ENCODE measurements at places on chromosomes 6 and 20.

DNA sequence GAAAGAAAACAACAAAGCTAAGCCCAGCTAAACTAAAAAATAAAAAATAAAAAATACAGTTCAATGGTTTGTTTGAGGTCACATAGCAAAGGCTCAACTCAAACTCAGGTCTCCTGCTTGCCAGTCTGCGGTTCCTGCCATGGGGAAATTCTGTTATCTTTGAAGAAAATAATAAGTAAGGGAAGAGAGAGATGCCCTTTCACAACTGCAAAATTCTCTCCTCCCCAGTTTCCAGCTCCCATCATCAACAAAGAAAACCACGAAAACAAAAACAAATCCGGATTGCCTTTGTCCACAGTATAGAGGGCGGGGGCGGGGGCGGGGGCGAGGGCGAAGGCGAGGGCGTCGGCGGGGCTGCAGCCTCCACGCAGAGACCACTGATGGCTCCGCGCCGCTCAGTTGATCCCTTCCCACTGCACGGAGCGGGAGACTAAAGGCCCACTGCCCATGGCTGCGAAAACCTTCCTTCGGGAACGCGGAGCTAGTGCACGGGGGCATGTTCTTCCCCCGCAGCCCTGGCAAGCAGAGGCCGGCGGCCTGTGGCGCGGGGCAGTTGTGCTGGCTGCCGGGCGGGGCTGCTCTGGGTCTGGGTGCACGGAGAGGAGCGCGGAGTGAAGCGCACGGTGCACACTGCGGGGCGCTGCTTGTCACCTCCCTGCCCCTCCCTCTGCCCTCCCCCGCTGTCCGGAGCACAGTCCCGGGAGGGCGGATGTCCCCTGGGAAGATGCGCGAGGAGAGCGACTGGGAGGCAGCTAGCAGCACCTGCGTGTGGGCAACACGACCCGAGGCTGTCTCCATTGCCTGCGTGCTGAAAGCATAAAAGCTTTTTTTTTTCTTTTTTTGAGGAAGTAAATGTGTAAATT, 54.1 kb upstream of the TPD52L1 start:
- DNase-seq = no peak

DNA sequence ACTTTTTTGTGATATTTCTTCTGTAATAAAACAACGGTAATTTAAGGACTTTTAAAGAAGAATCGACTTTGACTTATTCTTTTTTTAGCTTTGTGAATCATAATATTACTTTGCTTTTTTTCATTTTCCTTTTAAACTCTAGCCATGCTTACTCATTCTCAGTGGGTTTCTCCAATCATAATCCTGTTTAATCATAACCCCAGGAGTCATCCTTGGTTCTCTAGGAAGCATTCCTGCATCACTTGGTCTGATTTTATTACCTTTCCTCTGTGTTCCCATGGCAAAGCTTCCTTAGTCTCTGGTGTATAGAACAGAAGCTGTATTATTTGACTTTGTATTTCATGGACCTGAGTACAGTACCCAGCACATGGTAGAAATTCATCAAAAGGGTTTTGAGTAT, 223.5 kb downstream of the CDKAL1 start:
- DNase-seq = no peak

DNA sequence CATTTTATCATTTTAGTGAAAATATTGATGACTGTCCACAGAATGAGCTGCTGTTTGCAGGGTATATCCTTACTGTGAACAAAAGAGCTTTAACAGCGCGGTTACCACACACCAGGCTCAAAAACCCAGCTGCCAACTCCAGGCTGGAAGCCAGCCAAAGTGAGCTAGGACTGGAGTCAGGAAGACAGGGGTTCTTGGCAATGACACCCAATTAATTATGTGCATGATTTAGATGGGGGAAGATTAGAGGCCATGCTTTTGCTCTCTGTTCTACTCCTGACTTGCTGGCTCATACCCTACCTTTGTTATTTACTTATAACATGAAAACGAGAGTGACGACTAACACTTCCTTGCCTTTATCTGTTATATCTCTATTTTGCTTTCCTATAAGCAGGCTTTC, 128.9 kb upstream of the SHLD1 start:
- DNase-seq = no peak

DNA sequence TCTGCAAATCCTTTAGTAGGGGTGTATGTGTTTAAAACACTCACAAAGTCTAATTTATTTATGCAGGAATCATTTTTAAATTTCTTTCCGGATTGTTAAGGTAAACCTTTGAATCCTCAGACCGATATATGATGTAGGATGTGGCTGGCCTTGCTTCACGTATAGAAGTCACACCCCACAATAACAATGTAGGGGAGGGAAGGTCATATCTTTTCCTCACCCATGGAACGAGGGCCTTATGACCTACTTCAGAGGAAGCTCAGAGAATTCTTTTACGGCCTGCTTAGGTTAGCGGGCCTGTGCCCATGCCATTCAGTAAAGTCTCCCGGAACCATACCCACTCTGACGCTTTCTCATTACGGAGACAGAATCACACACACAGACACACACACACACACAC, 102.9 kb downstream of the MAP3K7 start:
- DNase-seq = no peak

DNA sequence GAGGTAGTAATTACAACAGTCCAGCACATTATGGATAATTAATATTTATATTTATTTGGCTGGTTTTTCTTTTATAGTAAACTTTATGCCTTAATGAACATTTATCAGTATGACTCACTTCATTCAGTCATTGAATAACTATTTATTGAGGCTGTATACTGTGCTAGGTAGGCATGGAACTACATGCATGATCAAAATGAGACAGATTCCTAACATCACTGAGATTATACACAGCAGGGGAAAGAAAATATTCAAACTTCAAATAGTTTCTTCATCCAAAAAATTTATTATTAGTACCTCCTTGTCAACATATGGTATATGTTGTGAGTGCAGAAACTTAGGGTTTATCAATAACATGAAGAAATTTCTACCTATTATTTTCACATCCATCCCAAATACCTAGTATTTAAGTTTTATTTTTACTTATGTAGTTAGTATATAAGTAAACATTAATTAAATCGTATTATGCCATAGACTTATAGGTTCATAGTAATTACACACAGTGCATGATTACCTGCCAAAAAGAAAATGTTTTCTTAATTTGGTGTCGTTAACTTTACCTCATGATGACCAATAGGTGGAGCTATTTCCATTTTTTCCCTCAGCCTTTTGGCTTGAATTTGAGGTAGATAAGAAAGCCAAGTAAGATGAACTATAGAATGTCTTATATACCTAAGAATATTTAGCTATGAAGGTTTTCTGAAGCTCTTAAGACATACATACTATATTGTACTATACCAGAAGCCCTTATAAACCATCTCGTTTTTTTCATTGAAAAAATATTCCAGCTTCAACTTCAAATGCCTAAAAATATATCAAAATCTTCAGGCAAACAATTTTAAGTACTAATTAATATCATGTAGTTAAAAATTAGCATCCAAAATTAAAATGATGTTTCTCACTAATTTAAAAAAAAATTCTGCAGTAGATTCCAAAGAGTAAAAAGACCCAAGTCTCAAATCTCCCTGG, 12.5 kb upstream of the TMEM30A start:
- DNase-seq = no peak

GRCh38 chr6:36820700-36821580, 18.3 kb downstream of the CPNE5 start:
- no peak for DNase-seq

DNA sequence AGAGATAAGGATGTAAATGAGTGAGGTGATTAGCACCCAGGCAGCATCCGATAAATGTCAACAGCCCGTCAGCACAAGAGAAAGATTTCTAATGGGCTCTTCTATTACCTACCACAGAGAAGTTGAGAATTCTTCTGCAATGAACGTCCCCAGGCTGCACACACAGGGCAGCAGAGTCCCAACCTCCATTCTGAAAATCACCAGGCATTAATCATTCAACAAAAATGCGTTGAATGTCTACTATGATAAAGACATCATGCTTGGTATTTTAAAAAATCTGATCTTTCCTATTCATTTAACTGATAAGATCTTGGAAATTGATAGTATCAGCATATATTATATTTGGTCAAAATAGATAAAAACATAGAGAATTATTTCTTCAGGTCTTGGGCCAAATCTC, 59.5 kb upstream of the VGLL2 start:
- DNase-seq = no peak

DNA sequence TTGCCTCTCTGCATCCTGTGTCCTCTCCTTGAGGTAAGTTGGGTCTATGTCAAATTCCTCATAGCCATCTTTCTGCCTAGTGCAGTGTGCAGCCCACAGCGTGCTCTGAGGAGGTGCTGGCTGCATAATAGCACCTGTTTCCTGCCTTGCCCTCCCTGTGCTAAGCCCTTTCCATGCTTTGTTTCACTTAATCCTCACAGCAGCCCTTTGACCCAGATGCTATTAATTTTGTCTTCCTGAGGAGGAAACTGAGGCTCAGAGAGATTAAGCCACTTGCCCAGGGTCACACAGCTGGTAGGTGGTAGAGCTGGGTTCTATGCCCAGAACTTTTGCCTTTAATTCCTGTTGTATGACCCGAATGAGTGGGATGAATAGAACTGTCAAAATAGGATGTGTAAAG, 13.5 kb downstream of the FAM83D start:
- no peak for DNase-seq

DNA sequence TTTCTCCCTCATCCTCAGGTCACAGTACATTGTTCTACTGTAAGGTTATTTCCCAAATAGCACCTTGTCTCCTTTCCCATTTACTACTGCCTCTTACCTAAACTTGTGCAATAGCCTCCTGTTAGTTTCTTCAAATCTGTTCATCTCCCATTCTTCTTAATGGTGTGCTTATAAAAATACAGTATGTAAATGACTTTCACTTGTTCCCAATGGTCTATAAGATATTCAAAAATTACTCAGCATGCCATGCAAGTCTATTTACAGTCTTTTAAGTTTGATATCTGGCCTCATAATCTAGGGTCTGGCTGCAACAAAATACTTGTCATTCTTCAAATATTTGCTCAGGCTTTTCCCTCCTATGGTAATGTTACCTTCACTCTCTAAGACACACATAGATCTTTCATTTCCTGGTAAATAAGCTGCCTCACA, 31.5 kb upstream of the RHAG start:
- DNase-seq = no peak
